NCI-H2029 (cell line): ENCODE measurements at places on chromosomes 2 and 18.

GRCh38 chr18:48188609-48189008 lies 220.6 kb downstream of the ZBTB7C start:
- no peak for DNase-seq

DNA sequence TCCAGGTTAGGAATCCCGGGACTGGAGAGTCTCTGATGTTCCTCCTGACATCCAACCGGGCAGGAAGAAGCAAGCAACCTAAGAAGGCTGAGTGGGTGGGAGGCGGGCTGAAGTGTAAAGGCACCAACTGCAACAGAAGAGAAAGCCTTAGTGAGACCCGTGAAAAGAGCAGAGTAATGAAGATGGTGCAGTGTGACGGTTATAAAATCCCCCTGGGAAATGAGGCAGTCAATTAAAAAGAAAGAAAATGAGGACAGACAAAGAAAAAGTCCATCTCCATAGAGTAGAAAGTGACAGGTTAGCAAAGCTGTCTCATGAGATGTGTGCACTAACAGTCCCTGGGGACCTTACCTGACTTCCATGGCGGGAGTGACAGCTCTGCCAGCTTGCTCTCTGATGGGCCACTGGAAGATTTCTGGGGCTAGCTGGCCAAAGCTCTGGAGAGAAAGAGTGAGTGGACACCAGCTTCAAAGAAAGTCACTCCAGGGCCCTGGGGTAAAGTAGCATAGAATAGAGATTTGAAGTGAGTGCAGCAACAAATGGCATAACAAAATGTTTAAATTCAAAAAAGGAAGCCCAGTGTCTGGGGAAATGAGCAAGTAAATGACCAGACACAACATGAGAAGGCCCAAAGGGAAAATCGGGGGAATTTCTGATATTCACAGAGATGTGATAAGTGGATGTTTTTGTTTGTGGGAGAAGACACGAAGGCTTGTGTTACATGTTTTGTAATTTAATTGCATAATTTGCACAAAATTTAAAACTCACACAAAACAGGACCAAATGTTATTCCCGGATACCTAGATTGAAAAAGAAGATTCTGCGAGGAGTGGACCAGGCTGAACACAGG lies 44.1 kb upstream of the IGFBP2 start:
- DNase-seq: no peak

- no peak for DNase-seq
These were observed 94.2 kb upstream of the SNTG2 start for GRCh38 chr2:856456-856855.

DNA sequence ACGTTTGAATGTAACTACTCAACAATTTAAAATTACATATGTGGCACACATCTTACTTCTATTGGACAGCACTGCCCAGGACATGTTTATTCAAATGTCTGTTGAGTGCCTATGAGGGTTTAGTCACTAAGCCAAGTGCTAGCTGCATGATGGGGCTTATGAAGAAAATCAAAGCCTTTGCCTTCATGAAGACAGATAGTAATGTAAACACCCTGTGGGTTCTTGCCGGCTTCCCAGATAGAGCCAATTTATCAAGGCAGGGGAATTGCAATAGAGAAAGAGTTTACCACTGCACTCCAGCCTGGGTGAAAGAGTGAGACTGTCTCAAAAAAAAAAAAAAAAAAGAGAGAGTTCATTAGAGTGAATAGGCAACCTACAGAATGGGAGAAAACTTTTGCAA lies 43.7 kb upstream of the NEB start:
- no peak for DNase-seq

DNA sequence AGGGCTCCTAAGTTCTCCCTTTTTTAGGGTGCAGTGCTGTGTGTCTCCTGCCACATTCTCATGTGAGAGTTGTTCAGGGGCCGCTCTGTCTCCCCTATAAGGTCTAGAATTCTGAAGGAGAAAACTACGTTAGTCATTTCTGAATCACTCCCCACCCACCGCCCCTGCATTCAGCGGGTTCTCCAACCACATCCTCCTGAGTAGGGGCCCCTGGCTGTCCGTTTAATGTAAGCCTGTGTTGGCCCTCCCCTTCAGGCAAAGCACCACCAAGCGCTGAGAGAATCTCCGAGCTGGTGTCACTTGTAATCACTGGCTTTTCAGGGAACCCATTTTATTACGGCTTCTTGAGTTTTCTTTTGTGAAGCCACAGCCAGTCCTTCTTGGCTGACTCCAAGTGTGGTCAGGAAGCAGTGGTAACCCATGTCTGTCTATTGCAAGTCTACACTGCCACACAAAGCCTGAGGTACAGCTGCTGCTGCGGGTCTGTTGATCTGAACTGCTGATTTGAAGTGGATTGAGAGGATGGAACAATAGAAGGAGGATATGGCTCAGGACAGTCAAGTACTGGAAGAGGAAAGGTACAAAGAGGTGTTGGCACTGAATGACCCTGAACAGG lies 16.9 kb downstream of the LCT start:
- peak; percentile 72 for DNase-seq

GRCh38 chr2:54396107-54396506 lies 60.0 kb upstream of the SPTBN1 start:
- DNase-seq: no peak
